ENCODE measurements at places on chromosomes 13 and 19. TPM values are rescaled to one million over a fixed set of nuclear protein-coding genes. Genes with fewer than 3 reads are reported as not detected.

The DACT3 gene
- polyA plus RNA-seq = 3.3 TPM

The CACNG6 gene
- not detected for polyA plus RNA-seq

The PLA2G4C gene
- polyA plus RNA-seq = 27.6 TPM

The SWSAP1 gene
- polyA plus RNA-seq = 1.2 TPM

The SOHLH2 gene
- 0.63 TPM for polyA plus RNA-seq

The MRPL34 gene
- 58.3 TPM for polyA plus RNA-seq

The TTYH1 gene
- 45.6 TPM for polyA plus RNA-seq

The TNFAIP8L1 gene
- 1.5 TPM for polyA plus RNA-seq

The SIGLEC12 gene
- not detected for polyA plus RNA-seq

The IL11 gene
- not detected for polyA plus RNA-seq

The TEX101 gene
- polyA plus RNA-seq = not detected

The SIGLEC5 gene
- polyA plus RNA-seq = not detected

The ADGRE3 gene
- polyA plus RNA-seq = not detected

The WDR88 gene
- polyA plus RNA-seq = not detected

The OXGR1 gene
- polyA plus RNA-seq = not detected

The CLPTM1 gene
- 1.7 TPM for polyA plus RNA-seq

The LIM2 gene
- not detected for polyA plus RNA-seq

The CYSLTR2 gene
- not detected for polyA plus RNA-seq

The MAST1 gene
- polyA plus RNA-seq = 5.0 TPM

The PGLYRP2 gene
- not detected for polyA plus RNA-seq

The LAIR1 gene
- not detected for polyA plus RNA-seq

The BEST2 gene
- not detected for polyA plus RNA-seq

The ZNF44 gene
- polyA plus RNA-seq = 9.4 TPM

The APC2 gene
- polyA plus RNA-seq = 1.2 TPM

The ATF5 gene
- polyA plus RNA-seq = 0.73 TPM

The SLC1A6 gene
- 494 TPM for polyA plus RNA-seq

The HSD17B14 gene
- polyA plus RNA-seq = 12.5 TPM

The IL17D gene
- 28.4 TPM for polyA plus RNA-seq

The KIR3DL2 gene
- polyA plus RNA-seq = not detected

The CABP5 gene
- not detected for polyA plus RNA-seq

The JAK3 gene
- polyA plus RNA-seq = 0.19 TPM

The AMH gene
- not detected for polyA plus RNA-seq

The FGF14 gene
- polyA plus RNA-seq = 50.7 TPM

The GRIN2D gene
- not detected for polyA plus RNA-seq

The LIN7B gene
- 34.2 TPM for polyA plus RNA-seq

The PRRG2 gene
- 0.17 TPM for polyA plus RNA-seq

The TMEM238 gene
- not detected for polyA plus RNA-seq

The GFY gene
- 0.67 TPM for polyA plus RNA-seq

The LCP1 gene
- 11.8 TPM for polyA plus RNA-seq

The LRRC25 gene
- polyA plus RNA-seq = not detected

The NKPD1 gene
- polyA plus RNA-seq = not detected

The ZNF728 gene
- polyA plus RNA-seq = 21.9 TPM

The IFI30 gene
- polyA plus RNA-seq = 0.28 TPM

The MYBPC2 gene
- not detected for polyA plus RNA-seq

The PPP1R15A gene
- polyA plus RNA-seq = not detected

The ANGPTL4 gene
- polyA plus RNA-seq = not detected
